ENCODE measurements at places on chromosomes 3 and 15.

- DNase-seq, result no peak
Measured at GRCh38 chr3:60056404-60056803, 1006.6 kb upstream of the CFAP20DC start.

DNA sequence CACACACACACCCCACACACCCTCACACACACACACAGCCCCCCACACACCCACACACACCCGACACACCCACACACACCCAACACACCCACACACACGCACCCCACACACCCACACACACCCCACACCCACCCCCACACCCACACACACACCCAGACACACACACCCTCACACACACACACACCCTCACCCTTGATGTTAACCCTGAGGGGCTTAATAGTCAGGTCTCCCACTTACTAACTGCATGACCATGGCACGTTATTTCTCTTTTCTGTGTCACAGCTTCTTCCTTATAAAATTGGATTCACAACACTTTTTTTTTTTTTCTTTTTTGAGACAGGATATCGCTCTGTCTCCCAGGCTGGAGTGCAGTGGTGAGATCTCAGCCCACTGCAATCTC, 2.8 kb downstream of the GRM2 start:
- DNase-seq, result no peak

GRCh38 chr3:54905920-54906319, 21.9 kb downstream of the LRTM1 start:
- DNase-seq, result no peak

DNA sequence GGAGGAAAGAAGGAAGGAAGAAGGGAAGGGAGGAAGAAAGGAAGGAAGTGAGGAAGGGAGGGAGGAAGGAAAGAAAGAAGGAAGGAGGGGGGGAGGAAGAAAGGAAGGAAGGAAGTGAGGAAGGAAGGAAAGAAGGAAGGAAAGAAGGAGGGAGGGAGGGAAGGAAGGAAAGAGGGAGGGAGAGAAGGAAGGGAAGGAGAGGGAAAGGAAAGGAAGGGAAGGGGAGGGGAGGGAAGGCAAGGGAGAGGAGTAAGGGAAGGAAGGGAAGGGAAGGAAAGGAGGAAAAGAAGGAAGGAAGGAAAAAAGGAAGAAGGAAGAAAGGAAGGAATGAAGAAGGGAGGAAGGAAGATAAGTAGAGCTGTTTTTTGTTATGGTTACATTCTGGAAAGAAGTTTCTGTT, 141.2 kb downstream of the LRRC3B start:
- no peak for DNase-seq

DNA sequence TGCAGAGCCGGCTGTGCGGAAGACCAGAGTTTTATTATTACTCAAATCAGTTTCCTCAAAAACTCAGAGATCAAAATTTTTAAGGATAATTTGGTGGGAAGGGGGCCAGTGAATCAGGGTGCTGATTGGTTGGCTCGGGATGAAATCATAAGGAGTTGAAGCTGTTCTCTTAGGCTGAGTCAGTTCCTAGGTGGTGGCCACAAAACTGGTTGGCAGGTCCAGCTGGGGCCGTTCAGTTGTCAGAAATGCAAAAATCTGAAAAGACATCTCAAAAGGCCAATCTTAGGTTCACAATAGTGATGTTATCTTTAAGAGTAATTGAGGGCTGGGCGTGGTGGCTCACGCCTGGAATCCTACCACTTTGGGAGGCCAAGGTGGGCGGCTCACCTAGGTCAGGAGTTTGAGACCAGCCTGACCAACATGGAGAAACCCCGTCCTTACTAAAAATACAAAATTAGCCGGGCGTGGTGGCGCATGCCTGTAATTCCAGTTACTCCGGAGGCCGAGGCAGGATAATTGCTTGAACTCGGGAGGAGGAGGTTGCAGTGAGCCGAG, 2.3 kb upstream of the ZNF589 start:
- no peak for DNase-seq

- no peak for DNase-seq
Measured at GRCh38 chr15:83110381-83110780, 2.9 kb downstream of the TM6SF1 start.

DNA sequence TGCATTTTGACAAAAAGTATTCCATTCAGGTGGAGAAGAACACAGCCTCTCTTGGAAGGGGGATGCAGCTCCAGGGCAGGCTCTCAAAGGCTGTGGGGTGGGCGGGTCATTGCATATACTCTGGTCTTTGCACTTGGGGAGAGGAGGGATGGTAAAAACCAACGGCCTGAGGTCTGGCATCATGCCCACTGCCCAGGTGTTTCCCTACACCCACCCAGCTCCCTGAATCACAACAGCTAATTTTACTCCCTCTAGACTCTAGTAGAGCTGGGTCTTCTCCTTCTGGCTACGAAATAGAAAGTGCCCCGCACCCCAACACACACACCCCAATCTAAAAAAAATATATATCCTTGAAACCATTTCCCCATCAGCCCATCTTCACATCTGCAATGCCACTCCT, 1.0 kb downstream of the MYLK start:
- DNase-seq, result no peak

- DNase-seq, result no peak
Measured at GRCh38 chr15:40955141-40955903, 2.1 kb downstream of the CHAC1 start.

DNA sequence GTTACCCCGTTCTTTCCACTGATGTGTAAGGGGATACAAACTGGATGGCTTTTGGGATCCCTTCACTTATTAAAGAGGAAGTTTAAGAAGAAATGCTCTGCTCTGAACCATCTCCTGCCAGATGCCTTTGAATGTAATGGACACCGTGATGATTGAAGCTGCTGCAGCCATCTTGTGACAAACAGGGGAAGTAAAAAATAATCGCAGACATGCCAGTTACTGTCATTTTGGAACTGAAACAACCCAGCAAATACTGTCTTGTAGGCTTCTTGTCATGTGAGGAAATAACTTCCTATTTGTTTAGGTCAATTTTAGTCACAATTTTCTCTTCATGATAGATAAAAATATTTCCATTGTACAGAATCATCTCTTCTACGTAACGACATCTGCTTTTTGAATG, 224.0 kb downstream of the CHL1 start:
- no peak for DNase-seq

DNA sequence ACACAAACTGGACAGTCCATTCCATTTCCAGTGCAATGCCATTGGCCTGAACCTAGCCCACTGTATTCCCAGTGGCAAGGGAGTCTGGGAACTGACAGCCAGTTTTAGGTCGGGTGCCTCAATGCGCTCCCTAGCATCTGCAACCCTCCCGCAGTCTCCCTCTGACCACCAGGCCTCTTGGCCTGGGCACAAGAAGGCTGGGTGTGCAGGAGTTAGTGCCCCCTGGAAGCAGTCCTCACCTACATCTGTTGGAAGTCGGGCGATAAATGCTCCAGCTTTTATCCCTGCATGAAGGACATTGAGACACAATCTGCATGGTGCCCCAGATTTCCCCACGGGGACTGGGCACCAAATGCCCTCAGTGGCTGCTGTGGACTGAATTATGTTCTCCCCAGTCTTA, 12.7 kb downstream of the C3orf22 start:
- no peak for DNase-seq

DNA sequence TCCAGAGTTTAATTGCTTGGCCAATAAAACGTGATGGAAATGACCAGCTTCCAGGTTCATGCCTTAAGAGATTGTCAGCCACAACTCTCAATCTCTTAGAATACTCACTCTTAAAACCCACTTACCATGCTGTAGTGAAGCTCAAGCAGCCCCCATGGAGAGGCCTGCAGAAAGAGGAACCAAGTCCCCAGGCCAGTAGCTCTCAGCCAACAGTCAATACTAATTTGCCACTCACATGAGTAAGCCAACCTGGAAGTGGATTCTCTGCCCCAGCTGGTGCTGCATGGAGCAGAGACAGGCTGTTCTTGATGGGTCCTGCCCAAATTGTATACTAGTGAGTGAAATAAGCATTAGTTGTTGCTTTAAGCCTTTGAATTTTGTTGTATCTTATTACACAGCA, 155.9 kb downstream of the OXSM start:
- no peak for DNase-seq

DNA sequence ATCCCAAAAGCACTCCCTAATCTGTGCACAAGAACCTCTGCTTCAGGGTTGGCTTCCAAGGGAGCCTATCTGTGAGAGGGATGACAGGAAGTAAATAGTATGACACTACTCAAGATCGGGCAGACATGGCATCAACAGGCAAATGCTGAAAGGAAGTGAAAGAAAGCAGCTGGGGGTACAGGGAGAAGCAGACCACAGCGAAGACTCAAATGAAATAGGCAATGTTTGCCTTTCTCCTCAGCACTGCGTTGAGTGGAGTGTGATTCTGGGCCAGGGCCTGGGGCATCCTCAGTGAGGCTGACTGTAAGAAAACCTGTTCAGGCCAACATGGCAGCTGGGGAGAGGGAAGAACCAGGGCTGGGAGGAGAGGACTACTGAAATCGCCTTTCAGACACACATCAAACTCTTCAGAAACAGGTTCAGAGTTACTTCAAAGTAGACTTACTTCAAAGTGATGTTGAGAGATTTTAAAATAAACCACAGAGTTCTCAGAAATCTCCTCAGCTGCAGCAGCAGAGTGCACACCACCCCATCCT, 96.6 kb downstream of the SLC9A9 start:
- DNase-seq, result peak; percentile 32

DNA sequence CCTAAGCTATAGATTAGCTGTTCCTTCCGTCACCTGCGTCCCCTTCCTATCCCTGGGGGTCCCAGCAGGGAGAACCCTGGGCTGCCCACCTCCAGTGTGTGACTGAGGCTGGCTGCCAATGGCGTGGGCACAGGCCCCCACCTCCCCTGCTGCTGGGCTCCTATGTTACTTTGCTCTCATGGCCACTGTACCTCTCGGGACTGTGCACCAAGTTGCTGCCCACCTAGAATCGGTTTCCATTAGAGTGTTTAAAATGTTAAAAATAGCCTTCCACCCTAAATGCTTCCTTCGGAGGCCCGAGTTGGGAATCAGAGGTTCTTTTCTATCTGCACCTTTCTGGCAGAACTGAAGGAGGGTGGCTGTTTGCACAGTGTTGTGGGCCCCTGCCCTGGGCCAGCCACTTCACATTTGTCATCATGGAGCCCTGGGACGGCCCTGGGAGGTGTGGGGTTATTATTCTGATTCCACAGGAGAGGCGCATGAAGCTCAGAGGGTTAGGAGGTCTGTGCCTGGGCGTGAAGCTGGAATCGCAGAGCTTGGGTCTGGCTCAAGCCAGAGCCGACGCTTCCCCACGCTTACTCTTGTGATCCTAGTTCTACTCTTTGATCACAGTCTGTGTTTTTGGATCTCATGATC, 29.1 kb downstream of the IRAK2 start:
- DNase-seq, result no peak

DNA sequence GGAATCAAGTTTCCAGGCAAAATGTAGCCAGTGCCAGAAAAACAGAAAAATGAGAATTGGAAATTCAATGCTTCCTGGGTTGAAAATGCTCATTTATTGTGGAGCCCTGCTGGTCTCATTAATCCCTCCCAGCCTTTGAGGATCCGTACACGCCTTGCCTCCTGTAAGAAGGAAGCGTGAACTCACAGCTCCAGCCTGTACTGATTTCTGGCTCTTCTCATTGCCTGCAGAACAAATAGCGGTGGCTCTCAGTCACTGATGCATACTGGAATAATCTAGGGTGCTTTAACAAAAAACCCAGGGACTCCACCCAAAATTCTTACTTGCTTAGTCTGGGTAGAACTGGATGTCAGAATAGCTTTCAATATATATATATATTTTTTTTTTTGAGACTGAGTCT, 29.3 kb upstream of the SLC24A5 start:
- no peak for DNase-seq

- DNase-seq, result no peak
Measured at GRCh38 chr3:141294301-141294700, 62.7 kb downstream of the PXYLP1 start.

- DNase-seq, result no peak
Measured at GRCh38 chr15:57611938-57612337, 20.2 kb downstream of the MYZAP start.

DNA sequence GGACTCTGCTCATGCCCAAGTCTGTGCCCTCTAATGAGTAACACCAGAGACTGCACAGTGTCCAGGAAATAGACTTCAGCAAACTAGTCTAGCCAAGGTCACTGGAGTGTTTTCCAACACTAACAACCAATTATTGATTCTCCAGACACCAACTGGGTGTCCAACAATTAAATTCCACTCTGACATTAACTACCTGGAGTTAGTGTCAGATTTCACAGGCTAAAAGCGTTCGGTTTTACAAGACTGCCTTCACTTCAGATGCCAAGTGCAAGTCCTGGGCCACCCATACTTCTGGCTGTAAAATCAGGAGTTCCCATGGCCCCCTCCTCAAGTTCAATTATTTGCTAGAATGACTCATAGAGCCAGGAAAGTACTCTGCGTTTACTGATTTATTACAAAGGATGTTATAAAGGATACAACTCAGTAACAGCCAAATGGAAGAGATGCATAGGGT, 20.8 kb upstream of the CFAP161 start:
- no peak for DNase-seq

GRCh38 chr3:120452816-120453215, 2.0 kb upstream of the FSTL1 start:
- DNase-seq, result no peak

DNA sequence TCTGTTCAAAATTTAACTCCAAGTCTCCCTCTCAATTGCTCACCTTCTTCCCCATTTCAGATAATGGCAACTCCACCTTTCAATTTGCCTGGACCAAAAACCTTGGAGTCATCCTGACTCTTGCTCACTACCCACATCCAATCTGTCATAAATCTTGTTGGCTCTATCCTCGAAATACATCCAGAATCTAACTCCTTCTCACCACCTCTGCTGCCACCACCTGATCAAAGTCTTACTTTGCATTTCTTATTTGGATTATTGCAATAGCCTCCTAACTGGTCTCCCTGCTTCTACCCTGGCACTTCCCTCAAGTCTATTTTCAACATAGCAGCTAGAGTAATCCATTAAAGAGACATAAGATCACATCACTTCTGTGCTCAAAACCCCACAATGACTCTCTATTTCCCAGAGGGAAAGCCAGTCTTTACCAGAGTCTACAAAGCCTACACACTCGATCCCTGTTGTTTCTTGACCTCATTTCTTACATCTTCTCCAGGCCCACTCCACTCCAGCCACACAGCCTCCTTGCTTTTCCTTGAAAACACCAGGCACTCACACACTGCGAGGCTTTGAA, 86.6 kb downstream of the GPR156 start:
- DNase-seq, result no peak

- no peak for DNase-seq
Measured at GRCh38 chr3:178405531-178405930, 130.7 kb upstream of the KCNMB2 start.

- no peak for DNase-seq
Measured at GRCh38 chr15:76916369-76916768, 11.2 kb upstream of the SCAPER start.

DNA sequence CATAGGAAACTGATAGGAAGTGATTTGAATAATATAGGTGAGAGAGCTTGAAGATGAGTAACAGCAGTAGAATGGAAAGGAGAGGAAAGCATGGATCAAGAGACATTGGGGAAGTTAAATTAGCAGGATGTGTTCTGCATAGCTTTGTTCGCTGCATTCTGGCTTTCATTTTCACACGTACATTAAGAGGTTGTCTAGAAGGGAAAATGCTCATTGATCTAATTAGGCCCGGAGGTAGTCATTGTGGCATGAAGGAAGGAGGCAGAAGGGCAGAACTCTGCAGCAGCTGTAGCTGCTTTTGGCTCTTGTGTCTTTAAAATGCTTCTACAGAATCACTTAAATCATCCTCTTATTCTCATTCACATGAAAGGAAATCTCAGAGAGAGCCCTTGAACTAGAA, 40.3 kb downstream of the KCNAB1 start:
- no peak for DNase-seq

- no peak for DNase-seq
Measured at GRCh38 chr3:152232001-152232400, 36.7 kb upstream of the MBNL1 start.

- DNase-seq, result peak; percentile 70
Measured at GRCh38 chr3:8663177-8664061, 18.8 kb upstream of the SSUH2 start.
